Stimulated activated CD8-positive, alpha-beta memory T cell treated with anti-CD3 and anti-CD28 coated beads, Interleukin-15, amount 100 ng/mL, for 48 hours (primary cell): ENCODE measurements at places on chromosomes 3 and 15.

- DNase-seq, result no peak
Measured at GRCh38 chr15:85625166-85625830, 169.4 kb downstream of the KLHL25 start.

DNA sequence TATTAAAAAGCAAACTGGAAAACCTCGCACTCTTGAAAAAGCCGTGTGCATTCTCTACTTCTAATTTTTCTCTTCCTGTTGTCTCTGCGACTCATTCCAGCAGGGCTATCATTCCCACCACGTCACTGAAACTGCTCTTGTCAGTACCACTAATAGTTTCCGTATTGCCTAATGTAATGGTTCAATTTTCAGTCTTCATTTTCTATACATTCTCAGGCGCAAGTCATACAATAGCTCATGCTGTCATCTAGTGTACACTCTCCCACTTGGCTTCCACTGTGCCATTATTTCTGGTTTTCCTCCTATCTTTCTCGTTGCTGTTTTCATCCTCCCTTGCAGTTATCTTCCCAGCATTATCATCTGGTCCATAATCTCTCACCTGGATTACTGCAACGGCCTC is 160.2 kb downstream of the SPATA16 start:
- DNase-seq, result no peak

DNA sequence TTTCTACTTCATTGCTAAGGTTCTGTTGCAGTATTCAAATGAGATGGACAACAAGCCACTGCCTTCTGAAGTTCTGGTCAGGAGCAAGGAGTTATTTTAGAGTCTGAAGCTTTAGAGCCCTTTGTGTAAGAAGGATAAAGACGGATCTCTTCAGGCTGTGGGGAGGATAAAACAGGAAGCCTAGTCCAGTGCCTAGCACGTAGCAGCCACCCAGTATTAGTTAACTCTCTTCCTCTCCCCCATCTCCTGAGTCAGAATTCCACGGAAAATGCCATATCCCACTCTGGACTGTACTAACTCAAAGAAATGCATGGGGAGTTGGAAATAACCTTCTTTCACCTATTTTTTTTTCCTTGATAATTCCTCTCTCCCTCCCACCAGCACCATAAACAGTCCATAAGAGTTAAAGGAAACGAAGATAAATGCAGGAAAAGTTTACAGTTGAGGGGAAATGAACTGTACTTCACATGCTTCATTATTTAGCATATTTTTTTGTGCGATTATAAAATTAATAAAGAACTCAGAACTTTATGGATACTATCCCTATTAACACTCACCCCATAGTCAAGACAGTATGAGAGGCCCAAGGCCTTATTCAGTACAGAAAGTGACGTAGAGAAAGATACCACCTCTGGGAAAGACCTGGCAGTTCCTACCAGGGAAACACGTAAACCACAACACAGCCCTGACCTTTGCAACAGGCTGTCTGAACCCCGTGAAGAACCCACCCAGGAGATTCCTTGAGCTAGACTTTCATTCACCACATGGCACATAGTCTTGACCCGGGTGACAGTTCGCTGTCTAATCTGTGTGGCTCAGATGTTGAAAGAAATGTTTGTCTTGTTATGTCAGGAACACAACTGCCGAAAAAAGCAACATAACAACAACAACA is 9.2 kb downstream of the IGF2BP2 start:
- no peak for DNase-seq

DNA sequence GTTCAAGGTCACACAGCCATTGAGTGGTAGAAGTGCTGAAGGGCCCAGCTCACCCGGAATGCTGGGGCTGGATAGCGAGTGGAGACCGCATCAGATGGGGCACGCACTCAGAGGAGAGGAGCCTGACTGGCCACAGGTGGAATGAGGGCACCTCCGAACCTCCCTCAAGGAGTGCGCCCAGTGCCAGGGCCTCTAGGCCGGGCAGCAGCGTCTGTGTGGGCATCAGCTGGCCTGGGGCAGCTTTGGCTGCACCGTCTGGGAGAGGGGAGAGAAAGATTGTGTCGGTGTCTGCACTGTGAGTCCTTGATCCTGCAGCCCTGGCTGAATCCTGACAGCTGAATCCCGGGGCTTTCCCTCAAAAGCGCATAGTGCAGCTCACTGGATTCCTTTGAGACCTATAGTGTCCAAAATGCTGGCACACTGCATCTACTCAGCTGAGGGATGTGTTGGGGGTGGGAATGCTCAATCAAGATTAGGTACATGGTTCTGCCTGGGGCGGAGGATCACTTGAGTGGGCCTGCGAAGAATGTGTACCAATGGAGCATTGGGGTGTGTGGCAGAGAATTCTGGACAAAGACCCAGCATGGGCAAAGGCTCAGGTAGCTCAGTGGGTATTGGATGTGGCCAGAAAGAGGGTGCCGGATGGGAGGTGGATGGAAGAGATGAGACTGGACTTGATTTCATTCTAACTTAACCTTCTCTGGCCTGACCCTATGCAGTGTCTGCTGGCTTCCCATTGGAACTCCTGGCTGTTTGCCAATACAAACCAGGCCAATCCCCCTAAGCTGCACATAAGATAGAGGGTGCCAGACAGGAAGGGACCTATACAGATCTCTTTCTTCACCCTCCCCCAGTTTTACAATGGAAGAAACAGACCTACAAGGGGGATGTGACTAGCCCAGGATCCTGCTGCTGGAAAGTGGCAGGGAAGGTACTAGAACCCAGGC is 950 bp downstream of the ANKDD1A start:
- no peak for DNase-seq

- no peak for DNase-seq
Measured at GRCh38 chr15:63384906-63385305, 3.3 kb upstream of the CA12 start.

DNA sequence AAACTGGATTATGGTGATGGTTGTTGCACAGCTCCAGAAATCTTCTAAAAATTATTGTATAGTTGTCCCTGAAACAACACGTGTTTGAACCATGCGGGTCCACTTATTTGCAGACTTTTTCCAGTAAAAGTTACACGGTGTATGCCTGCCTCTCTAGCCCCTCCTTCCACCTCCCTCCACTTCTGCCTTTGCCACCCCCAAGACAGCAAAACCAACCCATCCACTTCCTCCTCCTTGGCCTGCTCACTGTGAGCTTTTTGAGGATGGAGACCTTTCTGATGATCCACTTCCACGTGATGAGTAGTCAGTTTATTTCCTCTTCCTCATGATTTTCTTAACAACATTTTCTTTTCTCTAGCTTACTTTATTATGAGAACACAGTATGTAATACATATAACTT is 5.4 kb downstream of the CYFIP1 start:
- no peak for DNase-seq

- DNase-seq, result no peak
Measured at GRCh38 chr15:33716025-33716424, 252.3 kb upstream of the CHRM5 start.

- DNase-seq, result no peak
Measured at GRCh38 chr15:101135532-101136166, 116.2 kb downstream of the CHSY1 start.
